ENCODE measurements at places on chromosomes 12 and 14.

DNA sequence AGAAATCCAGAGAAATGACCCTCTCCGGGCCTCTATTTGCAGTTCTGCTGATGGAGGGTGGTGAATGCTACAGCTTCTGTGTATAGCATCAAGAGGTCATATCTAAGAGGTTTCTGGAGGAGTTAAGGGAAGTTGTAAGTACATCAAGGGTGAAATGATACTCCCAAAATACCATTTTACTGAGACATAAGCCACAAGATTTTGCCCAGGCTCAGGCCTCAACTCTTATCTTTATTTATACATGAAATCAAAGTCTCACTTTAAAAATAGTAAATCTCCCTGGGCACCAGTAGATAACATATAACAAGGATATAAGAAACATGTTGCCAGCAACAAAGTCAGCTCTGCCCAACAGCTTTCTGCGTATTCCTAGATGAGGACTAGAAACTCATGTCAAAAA lies 40.4 kb downstream of the NIN start:
- DNase-seq, result no peak

DNA sequence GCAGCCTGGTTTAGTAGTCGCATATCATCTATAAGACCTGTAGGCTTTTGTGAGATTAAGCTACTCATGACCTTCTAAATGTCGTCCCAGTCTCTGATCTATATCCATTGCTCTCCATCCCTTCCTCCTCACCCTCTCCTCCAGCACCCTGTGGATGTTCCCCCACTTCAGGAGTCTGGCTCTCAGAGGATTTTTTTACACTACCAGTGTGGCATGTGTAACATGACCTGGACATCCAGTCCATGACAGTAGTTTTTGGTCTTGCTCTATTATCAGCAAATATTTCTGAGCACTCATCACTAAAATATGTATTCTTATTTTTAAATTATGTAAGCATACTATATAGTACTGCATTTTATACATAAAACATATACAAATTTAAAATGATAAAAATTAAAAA lies 142.1 kb downstream of the DYRK2 start:
- no peak for DNase-seq

GRCh38 chr12:68450947-68451260 lies 118.7 kb upstream of the MDM1 start:
- no peak for DNase-seq

DNA sequence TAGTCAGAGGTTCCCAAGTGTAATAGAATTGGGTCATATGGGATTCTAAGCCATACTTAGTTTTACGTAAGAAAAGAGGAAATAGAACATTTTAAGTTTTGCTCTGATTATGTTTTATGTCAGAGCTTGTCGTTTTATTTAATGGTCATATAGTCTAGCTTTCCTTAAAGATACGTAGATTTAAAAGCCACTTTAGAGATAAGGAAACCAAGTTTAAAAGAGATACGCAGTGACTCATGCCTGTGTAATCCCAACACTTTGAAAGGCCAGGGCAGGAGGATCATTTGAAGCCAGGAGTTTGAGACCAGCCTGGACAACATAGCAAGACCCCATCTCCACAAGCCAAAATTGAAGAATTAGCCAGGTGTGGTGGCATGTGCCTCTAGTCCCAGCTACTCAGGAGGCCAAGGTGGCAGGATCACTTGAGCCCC lies 19.5 kb downstream of the MAPK1IP1L start:
- DNase-seq, result no peak

DNA sequence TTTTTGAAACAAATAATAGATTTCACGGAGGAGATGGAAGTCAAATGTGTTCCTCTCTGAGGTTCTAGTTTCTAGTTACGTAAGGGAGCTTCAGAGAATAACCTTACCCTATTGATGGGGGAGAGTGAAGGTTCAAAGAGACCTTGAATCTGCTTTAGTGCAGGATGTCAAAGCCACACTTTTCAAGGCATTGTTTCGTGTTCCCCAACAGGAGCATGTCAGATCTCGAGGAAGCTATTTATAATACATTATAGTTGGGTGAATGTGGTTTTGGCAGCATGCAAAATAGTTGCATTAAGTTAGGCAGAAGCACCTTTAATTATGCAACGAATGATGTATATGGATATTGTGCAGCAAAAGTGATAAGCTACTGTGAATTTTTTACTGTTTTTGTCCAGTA lies 614.9 kb downstream of the SLC16A7 start:
- no peak for DNase-seq

- DNase-seq, result no peak
These were observed 145.8 kb downstream of the TSPAN9 start for GRCh38 chr12:3222979-3223378.

DNA sequence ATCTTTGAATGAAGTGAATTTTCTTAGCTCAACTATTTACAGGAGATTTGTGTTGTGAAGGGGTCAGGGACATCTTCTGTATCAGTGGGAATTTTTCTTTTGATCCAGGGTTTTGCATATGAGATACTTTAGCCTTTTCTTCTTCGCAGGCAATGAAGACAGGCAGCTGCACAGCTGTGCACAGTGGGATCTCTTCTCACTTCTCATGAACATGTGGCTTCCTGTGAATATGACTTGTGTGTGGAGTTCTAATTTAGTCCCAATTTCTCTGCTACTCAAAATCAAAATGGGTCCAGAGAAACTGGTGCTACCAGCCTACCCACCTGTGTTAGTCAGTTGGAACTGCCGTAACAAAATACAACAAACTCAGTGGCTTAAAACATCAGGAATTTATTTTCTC lies 37.8 kb downstream of the ARF6 start:
- DNase-seq, result no peak

GRCh38 chr12:1474574-1475153 lies 119.7 kb downstream of the FBXL14 start:
- DNase-seq, result no peak

DNA sequence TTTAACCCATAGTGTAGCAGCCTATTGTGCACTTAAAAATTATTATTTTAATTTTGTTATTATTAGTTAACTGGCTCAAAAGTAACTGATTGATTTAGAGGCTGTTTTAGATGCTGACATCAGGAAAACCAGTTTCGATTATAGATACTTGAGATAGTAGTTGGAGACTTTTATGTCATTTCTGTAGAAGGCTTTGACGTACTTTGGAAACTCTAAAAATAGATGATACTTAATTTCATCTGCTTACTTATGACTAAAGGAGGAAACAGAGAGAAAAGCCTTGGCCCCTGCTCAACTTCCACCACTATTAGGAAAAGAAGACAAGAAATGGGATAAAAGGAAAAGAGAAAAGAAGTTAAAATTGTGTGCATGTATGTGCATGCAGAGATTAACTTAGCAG lies 219.3 kb upstream of the HMGA2 start:
- no peak for DNase-seq

- DNase-seq, result no peak
These were observed 214.7 kb downstream of the PHLDA1 start for GRCh38 chr12:75816897-75817296.

GRCh38 chr12:110766311-110767154 lies 23.8 kb upstream of the PPP1CC start:
- DNase-seq, result no peak

DNA sequence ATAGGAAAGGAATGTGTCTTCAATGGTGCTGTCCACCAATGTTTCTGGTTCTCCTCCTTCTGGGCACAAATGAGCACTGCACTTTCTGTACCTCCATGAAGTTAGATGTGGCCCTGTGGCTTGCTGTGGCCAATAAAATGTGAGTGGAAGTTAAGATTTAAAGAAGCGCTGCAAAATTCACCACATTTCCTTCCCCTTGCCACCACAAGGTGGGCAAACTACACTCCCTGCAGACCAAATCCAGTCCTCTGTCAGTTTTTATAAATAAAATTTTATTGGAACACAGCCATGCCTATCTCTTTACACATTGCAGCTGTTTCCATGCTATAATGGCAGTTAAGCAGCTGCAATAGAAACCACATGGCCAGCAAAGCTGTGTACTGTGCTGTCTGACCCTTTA lies 141.4 kb upstream of the TMPO start:
- DNase-seq, result no peak

- no peak for DNase-seq
These were observed 302.6 kb downstream of the PCNX1 start for GRCh38 chr14:71209888-71210287.

GRCh38 chr12:49652921-49653520 lies 29.7 kb downstream of the PRPF40B start:
- DNase-seq, result no peak

GRCh38 chr12:112179916-112180315 lies 54.6 kb downstream of the TRAFD1 start:
- no peak for DNase-seq

GRCh38 chr12:58364389-58365086 lies 423.2 kb downstream of the ATP23 start:
- DNase-seq, result no peak

DNA sequence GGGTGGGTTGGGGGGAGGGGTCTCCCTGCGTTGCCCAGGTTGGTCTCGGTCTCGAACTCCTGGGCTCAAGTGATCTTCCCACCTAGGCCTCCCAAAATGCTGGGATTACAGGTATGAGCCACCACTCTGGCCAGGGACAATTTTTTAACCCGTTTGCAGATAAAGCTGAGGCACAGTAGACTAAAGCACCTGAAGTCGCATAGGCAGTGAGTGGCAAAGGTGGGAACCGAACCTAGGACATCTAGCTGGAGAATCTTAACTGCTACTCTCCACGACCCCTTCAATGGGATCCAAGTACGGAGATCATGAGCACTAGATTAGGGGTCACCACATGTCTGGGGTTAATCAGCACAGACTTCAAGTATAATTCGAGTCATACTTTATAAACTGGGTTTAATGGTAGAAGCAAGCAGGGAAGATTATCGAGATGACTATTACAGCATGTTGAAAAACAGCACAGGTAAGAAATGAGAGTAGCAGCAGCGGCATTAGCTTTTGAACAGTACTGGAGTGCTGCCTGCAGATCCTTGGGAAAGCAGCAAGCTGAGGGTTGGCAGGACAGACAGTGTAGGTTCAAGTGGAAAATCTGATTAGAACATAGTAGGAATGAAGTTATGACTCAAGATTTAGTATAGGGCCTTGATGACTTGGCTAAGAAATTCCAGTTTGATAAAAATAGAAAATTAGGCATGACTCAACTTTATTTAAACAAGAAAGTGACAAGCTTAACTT lies 23.9 kb downstream of the NID2 start:
- no peak for DNase-seq

- no peak for DNase-seq
These were observed 9.6 kb upstream of the RNASE1 start for GRCh38 chr14:20811986-20812975.

DNA sequence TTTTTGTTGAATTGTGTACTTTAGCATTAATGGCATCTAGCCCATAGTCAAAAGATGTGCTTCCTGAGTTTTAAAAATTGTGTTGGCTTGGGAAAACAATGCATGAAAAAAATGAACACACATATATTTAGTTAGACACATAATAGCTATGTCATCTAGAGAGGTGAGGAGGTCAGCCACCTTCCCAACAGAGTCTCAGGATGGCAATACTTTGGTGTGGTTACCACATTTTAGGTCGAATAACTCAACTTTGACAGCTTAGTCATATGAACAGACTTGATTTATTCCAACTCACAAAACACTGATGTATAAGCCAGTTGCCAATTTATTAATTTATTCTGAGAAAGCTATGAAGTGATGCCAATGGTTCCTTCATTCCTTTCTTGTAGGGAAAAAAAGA lies 114.0 kb downstream of the ETNK1 start:
- DNase-seq, result no peak

DNA sequence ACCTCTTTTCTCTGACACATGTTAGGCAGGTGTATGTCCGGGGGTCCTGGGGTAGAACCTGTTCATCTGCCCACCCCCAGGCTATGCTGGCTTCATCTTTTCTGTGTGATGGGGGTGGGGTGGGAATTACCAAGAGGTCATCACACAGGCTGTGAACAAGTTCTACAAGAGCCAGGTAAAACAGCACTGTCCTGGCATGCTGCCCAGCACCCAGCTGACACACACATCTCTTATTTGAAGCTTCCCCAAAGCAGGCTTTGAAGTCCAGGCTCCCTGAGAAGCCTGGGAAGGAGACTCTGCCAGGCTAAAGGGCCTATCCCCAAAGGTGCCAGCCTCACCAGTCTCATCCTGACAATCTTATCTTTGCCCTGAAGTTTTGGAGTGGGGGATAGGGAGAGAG lies 141.1 kb downstream of the ALG10 start:
- no peak for DNase-seq

- DNase-seq, result no peak
These were observed 114.9 kb downstream of the SAMD4A start for GRCh38 chr14:54681811-54682261.

DNA sequence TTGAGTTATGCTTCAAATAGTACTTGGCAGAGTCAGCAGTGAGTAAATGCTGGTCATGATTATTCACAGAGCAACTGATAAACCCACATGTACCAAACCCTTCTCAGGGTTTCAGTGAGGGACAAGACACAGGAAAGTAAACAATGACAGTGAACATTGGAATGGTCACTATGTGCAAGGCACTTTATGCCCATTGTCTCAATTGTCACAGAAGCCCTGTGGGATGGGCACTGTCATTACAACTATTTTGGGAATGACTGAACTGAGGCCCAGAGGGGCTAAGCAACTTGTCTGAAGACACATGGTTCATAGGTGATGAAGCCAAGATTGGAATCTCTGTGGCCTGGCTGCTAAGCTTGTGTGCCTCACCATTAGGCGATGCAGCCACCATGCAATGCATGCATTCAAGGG lies 238.5 kb downstream of the RBM19 start:
- DNase-seq, result no peak

GRCh38 chr14:37594238-37594970 lies 645 bp downstream of the FOXA1 start:
- DNase-seq, result no peak

- DNase-seq, result no peak
These were observed 148.7 kb downstream of the DYRK2 start for GRCh38 chr12:67797185-67797741.

DNA sequence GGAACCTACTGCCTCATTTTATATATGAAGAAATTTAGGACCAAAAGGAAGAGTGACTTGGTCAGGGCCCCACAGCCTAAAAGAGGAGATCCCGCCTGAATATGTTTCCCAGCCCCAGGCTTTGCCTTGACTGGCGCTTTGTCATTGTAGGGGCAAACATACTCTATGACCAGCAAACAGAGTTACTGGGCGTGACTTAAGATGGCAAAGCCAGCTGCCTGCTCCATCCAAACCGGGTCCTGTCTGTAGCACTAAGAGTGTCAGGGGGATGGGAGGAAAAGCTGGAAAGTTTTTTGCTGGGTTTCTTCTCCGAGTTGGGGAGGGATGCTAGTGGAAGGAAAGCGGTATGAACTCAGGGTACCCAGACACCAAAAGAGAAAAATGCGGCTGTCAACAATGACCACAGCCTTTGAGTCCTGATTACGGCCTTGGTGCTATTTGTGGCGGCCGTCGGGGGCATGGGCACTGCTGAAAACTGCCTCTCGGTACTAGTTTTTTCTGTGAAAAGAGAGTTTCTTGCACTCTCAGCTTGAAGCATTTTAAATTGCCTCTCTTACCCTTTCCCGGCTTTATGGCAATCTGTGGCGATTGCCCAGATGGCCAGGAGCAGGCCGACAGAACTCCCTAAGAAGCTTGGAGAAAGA lies 82.7 kb downstream of the PRIMA1 start:
- DNase-seq, result no peak

- DNase-seq, result no peak
These were observed 21.6 kb downstream of the C12orf71 start for GRCh38 chr12:27060740-27061139.

- no peak for DNase-seq
These were observed 260.8 kb upstream of the NAV3 start for GRCh38 chr12:77569876-77570275.

Measured in cortex of kidney (tissue), 1 donor.